G401 (cell line): ENCODE measurements at places on chromosomes 4 and X.

GRCh38 chrX:100319716-100320115 lies 90.4 kb downstream of the PCDH19 start:
- DNase-seq = no peak

DNA sequence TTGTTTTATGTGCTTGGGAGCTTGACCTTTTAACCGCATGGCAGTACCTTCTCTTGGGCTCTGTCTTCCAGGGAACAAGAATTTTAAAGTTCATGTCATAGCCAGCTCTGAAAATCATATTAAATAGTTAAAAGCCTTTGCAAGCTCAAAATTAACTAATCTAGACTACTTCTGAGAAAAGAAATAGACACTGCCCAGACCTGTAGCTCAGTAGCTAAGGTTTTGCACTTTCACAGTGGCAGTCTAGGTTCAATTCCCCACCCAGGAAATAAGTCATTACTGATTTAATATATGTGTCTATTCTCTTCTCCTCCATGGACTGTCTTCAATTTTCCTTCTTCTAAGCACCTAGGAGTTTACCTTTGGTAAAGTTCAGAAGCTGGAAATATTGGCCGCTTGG lies 27.4 kb downstream of the HSD17B11 start:
- no peak for DNase-seq

DNA sequence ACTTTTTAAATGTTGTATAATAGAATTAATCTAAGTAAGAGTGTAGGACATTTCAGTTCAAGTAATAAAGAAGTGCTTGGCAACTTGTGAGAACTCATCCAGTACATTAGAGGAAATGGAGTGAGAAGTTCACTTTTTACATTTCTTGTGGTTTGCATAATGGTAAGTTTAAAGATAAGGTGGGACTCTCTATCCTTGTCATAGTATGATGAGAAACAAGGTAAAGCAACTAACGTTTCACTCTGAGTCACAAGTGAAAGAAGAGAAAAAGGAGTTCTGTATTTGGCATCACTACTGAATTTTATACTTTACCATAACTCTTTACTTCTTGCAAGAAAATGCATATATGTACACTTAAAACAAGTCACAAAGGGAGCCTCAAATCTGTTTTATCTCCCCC lies 219.4 kb downstream of the SLC4A4 start:
- DNase-seq = no peak

DNA sequence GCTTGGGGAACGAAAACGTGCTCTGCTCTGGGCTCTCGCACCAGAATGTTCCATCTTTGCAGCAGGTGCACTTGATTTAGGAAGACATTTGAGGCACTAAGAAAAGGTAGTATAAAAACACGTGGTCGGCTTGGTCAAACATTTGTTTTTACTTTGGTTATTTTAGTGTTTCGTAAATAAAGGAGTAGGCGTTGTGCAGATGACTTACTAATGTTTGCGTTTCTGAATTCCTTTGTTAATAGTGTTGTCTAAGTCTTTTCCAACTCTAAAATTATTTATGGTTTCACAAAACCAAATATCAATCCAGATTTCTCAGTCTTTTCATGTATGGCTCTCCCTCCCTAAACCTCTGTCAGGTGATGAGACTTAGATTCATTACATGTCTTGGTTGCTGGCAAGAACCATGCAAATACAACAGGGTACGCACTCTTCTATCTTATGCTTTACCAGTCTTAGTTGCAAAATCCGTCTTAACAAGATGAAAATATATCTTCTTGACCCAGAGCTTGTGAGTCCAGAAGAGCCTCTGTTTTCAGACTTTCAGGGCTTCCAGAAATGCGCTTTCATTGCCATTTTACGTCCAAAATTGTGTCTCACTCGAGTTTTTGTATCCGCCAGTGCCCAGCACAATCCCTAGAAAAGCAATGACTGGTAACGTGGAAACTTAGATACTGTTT lies 686 bp downstream of the MTHFD2L start:
- DNase-seq = peak; percentile 61

DNA sequence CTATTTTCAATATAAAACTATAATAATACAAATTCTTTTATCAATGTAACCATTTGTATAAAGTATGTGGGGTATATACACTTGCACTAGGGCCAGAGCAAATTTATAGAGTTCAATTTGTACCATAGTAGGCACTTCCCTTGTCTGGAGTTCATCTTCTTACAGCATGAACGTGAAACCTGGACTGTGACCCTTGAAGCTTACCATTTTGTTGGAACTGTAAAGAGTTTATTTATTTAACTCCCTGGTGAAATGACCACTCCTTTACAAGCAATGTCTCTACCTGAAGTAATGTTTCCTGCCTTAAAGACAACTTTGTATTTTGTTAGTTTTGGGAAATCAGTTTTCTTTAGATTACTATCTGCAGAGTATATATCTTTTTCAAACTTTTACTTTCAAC lies 188.2 kb downstream of the ARAP2 start:
- no peak for DNase-seq

DNA sequence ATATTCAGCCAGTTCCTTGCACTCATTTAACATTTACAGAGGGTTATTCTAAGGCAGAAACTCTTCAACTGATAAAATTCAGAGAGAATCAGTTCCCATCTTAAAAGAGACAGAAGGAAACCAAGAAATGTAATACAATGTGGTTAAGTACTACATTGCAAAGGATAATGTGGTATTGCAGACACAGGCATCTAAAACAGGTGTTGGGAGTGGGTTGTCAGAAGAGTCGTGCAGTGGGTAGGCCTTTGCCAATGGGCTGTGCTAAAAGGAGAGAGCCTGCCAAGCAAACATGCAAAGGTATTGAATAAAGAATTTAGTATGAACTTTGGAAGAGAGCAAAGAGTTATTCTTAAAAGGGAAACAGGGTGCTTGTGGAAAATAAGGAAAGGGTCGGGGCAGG lies 1044.4 kb upstream of the DIAPH2 start:
- no peak for DNase-seq

DNA sequence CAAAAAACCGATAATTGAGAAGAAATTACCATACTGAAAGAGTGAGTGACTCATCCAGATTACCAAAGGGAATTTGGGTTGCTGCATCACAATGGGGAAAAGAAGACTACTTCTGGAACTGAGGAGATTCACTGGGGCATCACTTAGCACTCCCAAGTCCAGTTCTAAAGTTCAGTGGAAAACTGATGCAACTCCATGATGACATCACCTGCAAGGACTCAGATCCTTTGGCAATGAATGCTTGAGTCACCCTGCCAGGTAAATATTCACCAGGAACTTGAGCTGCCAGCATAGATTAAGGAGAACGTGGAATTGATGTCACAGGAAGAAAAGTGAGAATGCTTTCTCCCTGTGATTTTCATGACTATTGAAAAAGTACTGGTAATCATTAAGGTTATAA lies 32.0 kb upstream of the SMIM10L2A start:
- DNase-seq = no peak

- no peak for DNase-seq
Measured at GRCh38 chr4:40437741-40438383, 102.7 kb downstream of the CHRNA9 start.

DNA sequence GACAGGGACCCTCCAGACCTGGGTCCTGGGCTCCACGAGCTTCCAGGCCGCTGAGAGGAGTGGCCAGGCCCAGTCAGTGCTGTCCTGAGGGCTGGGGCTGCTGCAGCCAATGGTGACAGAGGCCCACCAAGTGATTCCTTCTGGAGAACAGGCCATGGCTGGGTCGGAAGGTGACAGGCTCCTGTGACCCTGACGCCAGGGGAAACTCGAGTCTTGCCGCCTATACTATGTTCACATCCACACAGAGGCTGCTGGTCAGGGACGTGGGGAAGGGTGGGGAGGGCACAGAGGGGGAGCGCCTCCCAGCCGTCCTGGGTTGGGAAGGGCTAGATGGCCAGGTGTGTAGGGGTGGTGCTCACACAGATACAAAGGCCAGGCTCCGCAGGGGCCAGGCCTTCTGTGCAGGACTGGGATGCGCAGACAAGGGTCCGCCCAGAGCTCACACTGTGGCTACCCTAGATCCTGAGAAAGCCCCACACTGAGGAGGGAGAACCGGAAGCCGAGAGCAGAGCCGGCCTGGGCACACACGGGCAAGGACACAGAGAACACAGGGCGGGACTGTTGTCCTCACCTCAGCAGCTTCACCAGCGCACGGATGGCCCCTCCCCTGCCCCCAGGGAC lies 81.4 kb downstream of the HTRA3 start:
- DNase-seq = no peak

- no peak for DNase-seq
Measured at GRCh38 chr4:81622474-81623184, 150.9 kb upstream of the RASGEF1B start.
